ENCODE measurements at places on chromosomes 7 and 10.

- DNase-seq = no peak
Observed at GRCh38 chr7:99201027-99201426, 6.9 kb downstream of the KPNA7 start.

- DNase-seq = no peak
Observed at GRCh38 chr7:141483044-141483443, 68.2 kb upstream of the AGK start.

- no peak for DNase-seq
Observed at GRCh38 chr7:28556025-28556424, 143.7 kb downstream of the CREB5 start.

- no peak for DNase-seq
Observed at GRCh38 chr7:36469236-36469635, 79.6 kb downstream of the ANLN start.

DNA sequence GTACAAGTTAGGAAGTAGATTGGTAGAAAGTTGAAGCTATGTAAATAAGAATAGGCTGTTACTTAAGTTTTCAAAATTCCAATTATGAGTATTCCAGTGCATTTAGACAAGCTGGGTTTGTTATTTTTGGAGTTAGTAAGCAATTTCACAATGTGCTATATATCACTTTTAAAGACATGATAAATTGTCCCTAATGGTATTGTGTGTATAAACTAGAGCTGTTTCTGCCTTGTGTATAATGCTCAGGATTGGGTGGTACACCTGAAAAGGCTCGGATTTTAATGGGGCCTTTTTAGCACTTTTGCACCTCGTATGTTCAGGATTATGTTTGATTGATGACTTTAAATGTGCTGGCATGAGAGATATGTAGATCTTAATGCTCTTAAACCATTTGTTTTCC, 175.8 kb downstream of the VTI1A start:
- no peak for DNase-seq

DNA sequence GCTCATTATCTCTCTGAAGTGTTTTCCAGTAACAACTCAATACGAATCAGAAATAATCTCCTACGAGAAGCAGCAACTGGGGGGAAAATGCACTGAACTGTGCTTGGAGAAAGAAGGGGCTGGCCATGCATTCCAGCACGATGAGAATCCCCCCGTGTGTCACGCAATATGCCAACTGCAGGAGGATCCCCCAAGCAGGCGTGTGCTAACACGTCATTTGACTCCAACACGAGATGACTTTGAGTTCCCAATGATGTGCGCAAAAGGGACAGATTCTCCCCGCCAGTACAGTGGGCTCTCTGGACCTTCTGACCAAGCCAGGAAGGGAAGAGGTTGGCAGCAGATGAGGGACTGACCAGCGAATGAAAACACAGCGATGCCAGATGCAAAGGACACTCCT, 105.5 kb downstream of the KCNMA1 start:
- DNase-seq = peak; percentile 75

DNA sequence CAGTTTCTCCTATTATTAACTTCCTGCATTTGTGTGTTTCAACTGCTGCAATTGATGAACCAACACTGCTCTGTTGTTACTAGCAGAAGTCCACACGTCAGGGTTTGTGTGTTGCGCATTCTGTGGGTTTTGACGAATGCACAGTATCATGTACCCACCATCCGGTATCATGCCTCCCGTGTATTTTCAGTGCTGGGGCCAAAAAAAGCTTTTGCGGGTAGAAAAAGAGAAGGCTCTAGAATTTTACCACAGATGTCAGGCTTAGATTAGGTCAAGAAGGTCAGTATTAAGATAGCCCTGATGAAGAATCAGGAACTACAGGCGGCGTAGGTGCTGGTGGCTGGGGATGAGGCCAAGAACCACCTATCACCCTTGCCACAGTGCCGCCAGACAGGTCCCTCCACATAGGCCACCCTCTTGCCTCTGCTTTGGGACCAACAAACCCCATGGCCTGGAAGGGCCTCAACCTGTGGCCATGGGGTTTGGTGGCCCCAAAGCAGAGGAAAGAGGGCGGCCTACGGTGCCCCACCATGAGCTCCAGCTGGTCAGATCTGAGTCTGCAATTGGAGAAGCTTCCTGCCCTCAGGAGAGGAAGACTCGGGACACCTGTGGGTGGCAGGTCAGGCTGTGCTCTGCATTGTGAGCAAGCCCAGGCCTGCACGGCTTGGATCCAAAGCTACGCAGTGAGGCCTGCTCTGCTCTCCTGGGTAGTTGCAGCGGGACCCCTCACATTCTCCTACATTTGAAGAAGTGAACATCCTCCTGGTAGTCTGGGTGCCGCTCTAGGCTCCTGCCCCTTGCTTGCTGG, 71.9 kb downstream of the MKI67 start:
- DNase-seq = no peak

GRCh38 chr10:9069136-9069535, 1014.6 kb downstream of the GATA3 start:
- DNase-seq = peak; percentile 23

All from Caki2 (cell line).